ENCODE measurements at places on chromosomes 12 and 14. TPM values are rescaled to one million over a fixed set of nuclear protein-coding genes. Genes with fewer than 3 reads are reported as not detected.

Gene TMTC1
- 159 TPM for total RNA-seq

- DNase-seq = peak; percentile 39
Observed at GRCh38 chr14:33839193-33840076, 111.4 kb downstream of the EGLN3 start.

DNA sequence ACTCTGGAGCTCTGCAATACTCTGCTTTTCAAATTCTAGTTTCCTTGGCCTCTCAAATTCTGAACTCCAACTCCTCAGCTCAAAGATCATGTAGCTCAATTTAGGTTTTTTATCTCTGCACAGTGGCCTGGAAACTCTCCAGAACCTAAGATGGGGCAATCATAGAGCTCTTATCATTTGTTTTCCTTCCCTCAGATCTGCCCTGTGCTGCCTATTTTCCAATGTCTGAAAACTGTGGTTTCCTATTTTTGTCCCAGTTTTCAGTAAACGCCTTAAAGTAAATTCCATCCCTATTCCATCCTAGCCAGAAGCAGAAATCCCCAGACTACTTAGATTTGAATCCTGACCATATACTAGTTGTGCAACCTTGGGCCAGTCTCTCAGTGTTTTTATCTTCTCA lies 73.2 kb downstream of the CEP83 start:
- peak; percentile 26 for DNase-seq

DNA sequence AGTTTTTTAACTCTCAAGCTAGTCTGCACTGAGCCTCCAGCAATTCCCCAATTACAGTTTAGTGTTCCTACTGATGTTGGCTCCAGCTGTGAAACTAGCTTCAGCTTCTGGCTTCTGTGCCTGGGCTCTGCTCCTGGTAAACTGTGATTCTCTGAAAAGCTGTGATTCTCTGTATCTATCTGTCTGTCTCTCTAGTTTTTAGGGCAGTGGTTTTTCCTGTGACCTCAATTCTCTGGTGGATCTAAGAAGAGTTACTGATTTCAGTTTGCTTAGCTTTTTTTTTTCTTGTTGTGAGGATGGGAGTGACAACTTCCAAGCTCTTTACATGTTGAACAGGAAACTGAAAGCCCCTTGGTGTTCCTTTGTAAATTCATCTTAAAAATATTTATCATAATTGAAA lies 3.8 kb upstream of the HIF1A start:
- DNase-seq = no peak

Gene KRT72
- total RNA-seq = not detected

DNA sequence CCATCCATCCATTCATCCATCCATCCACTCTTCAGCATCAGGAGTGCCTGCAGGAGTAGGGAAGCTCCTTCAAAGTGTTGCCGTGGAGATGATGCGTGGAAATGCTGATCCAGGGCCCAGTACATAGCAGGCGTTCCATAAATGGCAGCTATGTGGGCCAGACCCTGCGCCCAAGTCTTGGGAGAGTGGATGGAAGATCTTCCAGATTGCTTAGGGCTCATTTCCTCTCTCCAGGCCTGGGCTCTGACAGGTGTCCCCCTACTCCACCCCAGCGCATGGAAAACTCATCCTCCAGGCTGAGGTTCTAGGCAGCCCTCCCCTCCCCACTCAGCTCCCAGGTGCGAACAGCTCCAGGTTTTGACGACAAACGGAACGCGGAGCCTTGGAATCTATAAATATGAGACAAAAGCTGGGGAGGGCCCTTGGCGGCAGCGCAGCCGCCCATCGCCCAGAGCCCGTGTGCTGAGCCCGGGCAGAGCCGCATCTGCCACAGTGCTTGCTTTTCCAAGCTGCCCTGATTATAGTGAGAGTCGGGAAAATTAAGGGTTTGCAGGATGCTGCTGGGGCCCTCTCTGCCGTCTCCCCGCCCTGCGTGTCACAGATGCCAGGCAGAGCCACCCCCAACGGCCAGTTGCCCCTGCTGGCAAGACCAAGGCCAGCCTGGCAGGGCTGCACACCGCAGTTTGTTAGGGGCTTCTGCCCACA lies 1.6 kb downstream of the BEGAIN start:
- DNase-seq = no peak

DNA sequence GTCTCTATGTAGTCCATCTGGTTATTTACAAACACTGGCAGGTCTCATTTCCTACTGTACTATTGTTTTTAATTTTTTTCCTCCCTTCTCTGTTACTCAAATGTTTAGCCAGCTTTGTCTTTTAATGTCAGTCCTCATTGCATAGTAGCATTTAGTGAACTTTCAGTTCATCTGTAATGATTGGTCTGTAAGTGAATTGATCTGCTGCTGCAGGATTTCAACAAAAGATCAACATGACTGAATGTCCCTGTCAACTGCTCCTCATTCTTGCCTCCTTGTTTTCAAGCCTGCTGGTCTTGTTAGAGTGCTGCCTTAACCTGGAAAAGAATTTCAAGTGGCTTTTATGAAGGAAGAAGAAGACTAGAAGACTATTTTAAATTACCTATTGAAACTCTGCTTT lies 19.3 kb upstream of the AVPR1A start:
- no peak for DNase-seq

Gene MYBPC1
- under 0.01 TPM for total RNA-seq

- peak; percentile 25 for DNase-seq
Observed at GRCh38 chr14:74459289-74459946, 33.4 kb upstream of the SYNDIG1L start.

DNA sequence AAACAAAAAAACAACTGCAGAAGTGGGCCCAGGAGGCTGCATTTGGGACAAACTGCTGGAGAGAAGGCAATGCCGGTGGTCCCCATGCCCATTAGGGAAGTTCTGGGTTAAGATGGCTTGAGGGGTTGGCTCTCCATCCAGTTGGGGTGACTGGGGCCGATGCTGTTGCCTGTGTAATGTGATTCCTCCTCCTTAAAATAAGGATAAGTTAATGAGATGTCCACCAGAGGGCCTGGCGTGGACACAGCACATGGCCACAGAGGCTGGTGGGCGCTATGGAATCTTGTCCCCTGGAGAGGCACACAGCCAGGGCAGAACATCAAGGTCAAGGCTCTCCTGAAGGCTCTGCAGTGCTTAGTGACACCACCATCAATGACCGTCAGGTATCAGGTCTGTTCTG lies 1.0 kb upstream of the TESC start:
- DNase-seq = no peak

DNA sequence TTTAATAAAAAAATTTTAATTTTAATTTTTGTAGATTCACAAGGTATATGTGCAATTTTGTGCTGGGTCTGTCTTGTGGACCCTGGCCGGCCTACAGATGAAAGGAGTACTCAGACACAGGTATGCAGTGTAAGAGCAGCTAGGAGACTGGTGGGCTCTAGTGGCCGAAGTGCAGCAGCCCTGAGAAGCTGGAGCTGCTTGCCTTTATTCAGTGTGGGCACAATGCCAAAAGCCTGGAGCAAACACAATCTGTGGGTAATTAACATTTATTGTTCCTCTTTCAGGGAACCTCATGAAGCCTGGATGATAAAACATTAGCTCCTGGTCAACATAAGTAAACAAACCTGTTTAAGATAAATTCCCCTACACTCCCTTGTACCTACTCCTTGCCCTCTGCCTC lies 135.7 kb upstream of the SEL1L start:
- DNase-seq = no peak

- no peak for DNase-seq
Observed at GRCh38 chr12:113106361-113106760, 29.2 kb downstream of the RASAL1 start.

GRCh38 chr12:72323881-72324280 lies 51.7 kb downstream of the TRHDE start:
- no peak for DNase-seq

- no peak for DNase-seq
Observed at GRCh38 chr12:131368668-131369071, 342.2 kb upstream of the SFSWAP start.

- no peak for DNase-seq
Observed at GRCh38 chr12:124034297-124034696, 61.3 kb downstream of the ZNF664 start.

DNA sequence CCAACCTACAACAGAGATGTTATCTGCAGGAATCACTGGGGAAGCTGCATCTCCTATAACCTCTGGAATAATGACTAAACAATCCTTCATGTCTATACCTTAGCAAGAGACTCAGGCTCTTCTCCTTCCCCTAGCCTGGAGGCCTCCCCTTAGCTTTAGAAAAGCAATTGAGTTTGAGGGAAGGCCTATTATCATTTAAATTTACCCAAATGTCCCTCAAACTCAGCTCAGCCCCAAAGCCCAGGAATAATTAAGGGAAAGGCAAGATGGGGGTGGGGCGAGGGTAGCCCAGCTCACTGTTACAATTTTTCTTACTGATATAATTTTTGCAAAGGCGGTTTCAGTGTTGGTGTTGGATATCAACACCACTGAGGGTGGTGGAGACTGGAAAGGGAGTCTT lies 151.4 kb upstream of the EEA1 start:
- no peak for DNase-seq

Gene MANSC1
- total RNA-seq = 7.9 TPM

GRCh38 chr14:70635971-70636595 lies 5.6 kb upstream of the TTC9 start:
- DNase-seq = no peak

Gene CRACR2A
- 4.9 TPM for total RNA-seq

- no peak for DNase-seq
Observed at GRCh38 chr12:18462442-18462841, 201.1 kb downstream of the PIK3C2G start.

GRCh38 chr12:58509116-58509885 lies 411.0 kb downstream of the LRIG3 start:
- no peak for DNase-seq

DNA sequence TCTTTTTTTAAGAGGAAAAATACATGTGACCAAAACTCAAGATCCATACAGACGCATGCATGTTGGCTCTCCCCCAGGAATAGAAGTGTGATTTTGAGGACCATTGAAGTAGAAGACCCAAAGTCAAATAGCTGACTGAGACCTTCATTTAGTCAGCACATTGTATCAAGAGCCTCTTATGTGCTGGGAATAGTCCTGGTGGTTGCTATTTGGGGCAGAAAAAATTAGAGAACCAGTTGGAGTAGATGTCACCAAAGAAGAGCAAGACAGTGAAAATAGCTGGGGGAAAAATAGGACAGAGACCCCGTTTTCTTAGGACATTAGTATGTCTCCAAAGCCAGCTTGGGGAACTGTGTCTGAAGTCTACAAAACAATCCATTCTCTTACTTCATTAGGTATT lies 93.6 kb downstream of the PELI2 start:
- no peak for DNase-seq

Data from tibial nerve (tissue), 4 donors.